Activated naive CD4-positive, alpha-beta T cell (primary cell): ENCODE measurements at places on chromosomes 4 and X.

GRCh38 chrX:129566073-129566472, 26.0 kb downstream of the OCRL start:
- no peak for DNase-seq

GRCh38 chr4:187555174-187555573, 440.4 kb upstream of the ZFP42 start:
- DNase-seq = no peak

GRCh38 chr4:169959254-169959653, 66.9 kb downstream of the MFAP3L start:
- DNase-seq = no peak

DNA sequence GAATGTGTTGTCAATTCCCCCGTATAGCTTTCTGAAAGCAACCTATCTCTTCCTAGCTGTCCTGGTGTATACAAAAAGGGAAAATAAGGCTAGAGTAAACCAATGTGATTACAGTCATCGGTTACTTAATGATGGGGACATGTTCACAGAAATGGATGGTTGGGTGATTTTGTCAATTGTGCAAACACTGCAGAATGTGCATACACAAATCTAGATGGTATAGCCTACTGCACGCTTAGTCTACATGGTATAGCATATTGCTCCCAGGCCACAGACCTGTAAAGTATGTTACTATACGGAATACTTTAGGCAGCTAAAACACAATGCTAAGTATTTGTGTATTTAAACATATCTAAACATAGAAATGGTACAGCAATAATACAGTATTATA, 5.1 kb downstream of the DTHD1 start:
- DNase-seq = no peak

GRCh38 chr4:146023334-146023967, 84.8 kb upstream of the ZNF827 start:
- no peak for DNase-seq
